ENCODE measurements at places on chromosomes 5 and 9.
A peak's percentile ranks its signal among the peaks of the same experiment; 100 is the strongest.

- no peak for DNase-seq
These were observed 45.0 kb downstream of the PRR16 start for GRCh38 chr5:120509053-120509452.

DNA sequence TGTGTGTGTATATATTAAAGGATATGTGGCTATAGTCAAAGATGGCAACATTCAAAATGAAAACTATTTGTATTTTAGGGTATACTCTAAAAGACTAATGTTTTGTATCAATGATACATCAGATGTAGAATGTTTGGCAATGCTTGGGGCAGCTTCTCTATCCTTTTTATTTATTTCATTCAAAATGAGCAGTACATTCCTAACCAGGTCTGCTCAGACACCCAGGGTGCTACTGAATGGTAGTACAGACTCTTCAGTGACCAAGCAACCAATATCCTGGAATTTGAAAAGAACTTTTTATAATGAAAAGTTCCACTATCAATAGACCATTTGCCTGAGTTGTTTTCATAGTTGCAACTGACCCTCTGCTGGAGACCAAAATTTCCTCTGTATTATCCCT is 23.9 kb downstream of the MEGF9 start:
- DNase-seq: no peak

GRCh38 chr5:72556351-72557166 is 49.3 kb upstream of the ZNF366 start:
- DNase-seq: no peak

- no peak for DNase-seq
These were observed 288.4 kb downstream of the AOPEP start for GRCh38 chr9:95014917-95015316.

- DNase-seq: no peak
These were observed 63.8 kb upstream of the ORM1 start for GRCh38 chr9:114258866-114259797.

DNA sequence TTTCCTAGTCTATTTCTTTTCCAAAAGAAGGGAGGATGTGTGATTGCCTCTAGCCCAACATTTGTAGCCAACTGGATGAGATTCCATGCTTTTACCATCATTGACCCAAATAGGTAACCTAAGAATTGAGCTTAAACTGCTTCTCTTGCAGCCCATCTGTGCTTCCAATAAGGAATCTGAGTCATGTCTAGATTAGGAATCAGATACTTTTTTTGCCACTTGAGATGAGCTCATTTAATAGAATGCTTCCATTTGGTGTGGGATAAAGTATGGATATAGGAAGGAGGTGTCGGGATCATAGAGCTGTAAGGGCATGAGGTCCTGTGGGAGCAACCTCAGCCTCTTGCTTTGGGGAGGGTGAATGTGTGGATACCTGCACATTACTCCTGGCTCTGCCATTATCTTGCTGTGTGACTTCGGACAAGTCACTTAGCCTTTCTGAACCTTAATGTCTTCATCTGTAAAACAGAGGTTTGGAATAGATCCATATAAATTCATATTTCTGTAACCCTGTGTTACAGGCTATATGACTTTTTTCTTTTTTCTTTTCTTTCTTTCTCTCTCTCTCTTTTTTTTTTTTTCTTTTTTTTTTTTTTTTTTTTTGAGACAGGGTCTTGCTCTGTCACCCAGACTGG is 56.2 kb downstream of the MAP1B start:
- no peak for DNase-seq

DNA sequence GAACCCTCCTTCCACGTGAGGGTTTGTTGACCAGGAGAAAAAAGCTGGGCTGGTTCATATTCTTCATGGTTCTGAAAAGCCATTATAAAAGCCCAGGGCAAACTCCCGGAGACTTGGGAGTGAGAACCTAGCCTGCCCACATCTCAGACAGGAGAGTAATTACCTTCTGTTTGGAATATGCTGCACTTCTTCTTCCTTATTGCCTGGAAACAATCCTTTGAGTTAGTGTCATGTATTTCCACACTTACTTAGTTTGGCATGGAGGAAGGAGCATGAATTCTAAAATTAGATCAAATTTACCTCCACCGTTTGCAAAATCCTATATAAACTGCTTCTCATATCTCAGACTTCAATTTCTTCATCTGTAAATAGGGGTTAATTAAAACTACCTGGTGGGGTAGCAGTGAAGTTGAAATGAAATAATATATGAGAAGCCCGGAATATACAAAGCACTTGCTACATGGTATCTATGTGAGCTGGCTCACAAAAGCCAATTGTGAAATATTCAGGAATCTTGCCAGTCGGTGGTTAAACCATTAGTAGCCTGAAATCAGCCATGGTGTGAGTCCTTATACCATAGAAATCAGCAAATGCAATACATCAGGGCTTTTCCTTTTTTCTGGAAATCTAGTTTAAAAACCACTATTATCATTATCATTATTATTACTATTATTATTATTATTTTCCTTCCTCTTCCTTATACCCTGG is 140.0 kb upstream of the RAD23B start:
- no peak for DNase-seq

DNA sequence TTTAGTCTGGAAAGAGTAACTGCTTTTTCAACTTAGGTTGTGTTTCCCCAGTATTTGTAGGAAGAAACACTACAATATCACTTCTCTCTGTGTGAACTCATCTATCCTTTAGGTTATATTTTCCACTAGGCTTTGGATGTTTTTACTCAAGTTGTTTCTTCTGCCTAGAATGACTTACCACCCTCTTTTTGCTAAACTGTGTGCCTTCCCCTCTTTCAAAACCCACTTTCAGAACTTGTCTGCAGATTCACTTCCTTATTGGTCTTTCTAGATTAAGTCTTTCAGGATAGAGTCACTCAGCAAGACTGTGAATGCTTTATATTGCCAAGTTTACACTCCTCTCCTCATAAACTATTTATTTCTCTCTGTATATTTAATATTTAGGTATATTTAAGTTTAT is 14.2 kb upstream of the CAST start:
- DNase-seq: no peak

GRCh38 chr5:107551088-107551487 is 119.6 kb downstream of the EFNA5 start:
- DNase-seq: no peak

- DNase-seq: no peak
These were observed 98.4 kb downstream of the TARS1 start for GRCh38 chr5:33539212-33539611.

DNA sequence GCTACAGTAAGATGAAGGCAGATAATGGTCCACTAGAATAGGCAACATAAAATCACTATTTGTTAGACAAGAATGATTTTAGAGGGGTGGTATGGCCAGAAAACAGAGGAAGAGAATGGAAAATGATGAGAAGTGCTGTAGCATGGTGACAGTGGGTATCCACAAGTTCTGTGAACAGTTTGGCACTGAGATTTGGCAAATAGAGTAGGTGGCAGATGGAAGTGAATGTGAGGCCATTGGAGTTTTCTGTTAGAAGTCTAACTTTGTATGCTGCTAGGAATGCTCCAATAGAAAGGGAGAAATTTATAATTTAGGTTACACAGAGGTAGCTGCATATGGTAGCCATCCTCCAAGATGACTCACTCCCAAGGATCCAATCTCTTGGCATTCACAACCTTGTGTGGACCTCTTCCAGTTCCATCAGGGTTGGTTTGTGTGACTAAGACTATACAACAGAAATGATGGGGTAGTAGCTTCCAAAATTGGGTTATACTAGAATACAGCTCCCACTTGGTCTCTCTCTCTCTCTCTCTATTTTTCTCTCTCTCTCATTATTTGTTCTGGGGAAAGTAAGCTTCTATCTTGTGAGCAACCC is 646.9 kb upstream of the ZNF608 start:
- no peak for DNase-seq

DNA sequence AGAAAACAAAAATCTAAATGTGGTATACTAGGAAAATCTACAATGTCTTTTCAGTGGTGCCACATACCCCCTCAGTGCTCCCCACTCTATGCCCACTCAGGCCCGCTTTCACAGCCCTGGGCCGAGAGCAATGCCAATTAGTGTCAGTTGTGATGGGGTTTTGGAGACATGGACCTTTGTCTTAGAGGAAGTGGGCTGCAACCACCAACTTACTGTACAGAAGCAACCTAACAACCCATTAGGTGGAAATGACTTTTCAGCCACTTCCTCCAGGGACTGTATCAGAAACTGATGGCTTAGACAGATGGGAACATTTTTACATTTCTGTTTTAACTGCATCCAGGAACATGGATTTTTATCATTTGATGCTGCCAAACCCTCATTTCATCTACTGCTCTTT is 268.0 kb downstream of the BNC2 start:
- DNase-seq: no peak

GRCh38 chr9:38066914-38067858 is 1.8 kb downstream of the SHB start:
- DNase-seq: peak; percentile 6

DNA sequence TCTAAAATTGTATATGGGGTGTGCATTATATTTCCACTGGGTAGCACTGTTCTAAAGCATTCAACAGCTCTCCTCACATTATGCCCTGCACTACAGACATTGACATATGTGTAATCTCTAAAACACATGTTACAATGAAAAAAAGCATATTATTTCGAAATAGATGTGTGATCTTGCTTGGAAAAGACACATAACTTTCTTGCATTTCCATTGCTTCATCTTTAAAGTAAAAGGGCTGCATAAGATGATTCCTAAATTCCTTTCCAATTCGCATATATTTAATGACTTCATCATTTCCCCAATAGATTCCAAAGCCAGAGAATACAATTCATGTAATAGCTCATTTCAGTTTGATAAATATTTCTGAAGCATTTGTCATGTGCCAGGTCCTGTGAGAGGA is 566.9 kb downstream of the PDE4D start:
- no peak for DNase-seq

DNA sequence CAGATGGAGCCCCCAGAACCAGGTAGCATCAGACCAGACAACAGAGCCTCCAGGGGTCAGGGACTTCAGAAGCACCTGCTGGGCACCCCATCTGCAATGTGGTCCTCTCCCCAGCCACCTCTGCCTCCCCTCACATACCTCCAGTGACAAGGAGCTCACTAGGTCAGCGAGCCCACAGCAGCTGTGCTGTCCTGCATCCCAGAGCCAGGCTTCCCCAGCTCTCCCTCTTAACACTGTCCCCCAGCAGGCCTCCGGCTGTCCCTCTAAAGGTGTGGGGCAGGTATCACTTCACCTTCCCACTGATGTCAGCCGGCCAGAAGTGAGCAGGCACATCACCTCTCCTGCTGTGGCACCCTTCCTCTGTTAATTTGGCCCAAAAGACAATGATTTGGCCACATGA is 83.6 kb downstream of the LMX1B start:
- no peak for DNase-seq

Data from T-helper 2 cell (primary cell).